ENCODE measurements at places on chromosomes 3 and 15.
A peak's percentile ranks its signal among the peaks of the same experiment; 100 is the strongest.

- no peak for DNase-seq
Measured at GRCh38 chr15:67174446-67174845, 80.0 kb downstream of the AAGAB start.

GRCh38 chr3:46931631-46932331, 44.8 kb downstream of the CCDC12 start:
- no peak for DNase-seq

- no peak for DNase-seq
Measured at GRCh38 chr15:73540161-73540560, 93.0 kb downstream of the NPTN start.

DNA sequence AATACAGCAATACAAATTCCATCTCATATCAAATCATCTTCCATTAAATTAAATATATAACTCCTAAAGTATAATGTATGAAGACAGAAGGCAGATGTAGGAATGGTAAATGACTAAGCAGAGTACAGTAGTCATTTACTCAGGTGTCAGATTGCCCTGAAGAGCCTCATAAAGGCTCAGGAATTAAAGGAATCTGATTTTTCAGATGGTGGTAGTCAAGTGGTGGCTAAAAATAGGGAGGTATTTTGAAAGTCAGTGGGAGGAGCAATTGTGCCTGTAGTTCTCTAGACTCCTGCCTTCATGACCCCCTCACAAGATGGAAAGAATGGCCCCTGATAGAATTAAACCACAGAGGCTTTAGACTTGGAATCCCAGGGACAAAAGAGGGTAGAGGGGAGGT, 142.7 kb upstream of the SYNPR start:
- no peak for DNase-seq

GRCh38 chr15:79068790-79069189, 21.8 kb downstream of the RASGRF1 start:
- DNase-seq = no peak

- no peak for DNase-seq
Measured at GRCh38 chr3:151084893-151085226, 604 bp upstream of the MED12L start.

DNA sequence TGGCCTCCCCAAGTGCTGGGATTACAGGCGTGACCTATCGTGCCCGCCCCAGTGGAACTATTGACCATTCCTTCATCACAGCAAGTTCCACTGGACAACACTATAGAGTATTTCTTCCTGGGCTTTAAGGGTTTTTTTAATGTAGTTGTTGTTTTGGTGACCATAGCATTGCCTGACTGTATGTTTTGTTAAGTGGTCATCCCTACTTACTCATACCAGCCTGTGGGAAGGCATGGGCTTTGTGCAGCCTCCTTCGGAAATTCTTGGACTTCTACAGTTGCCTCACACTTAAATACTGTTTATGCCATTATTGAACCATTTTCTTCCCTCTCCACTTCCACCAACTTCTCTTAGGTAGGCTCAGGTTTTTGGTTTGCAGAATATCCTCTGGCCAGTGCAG, 19.9 kb upstream of the ALPK3 start:
- no peak for DNase-seq

DNA sequence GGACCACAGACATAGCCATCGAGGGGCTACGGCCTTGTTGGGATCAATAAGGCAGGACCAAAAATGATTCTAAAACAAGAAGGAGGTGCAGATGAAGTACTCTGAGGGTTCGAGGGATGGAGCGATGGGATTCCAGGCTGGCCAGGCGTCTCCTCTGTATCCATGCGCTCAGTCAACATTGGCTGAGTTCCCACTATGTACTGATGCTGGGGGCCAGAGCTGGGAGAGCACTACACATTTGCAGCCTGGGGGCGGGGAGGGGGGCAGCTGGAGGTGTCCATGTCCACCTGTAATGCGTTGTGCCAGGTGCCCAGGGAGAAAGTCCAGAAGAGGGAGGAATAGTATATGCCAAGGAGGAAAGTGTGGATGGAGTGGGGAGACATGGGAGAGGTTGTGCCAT, 81.5 kb downstream of the AAGAB start:
- DNase-seq = no peak

DNA sequence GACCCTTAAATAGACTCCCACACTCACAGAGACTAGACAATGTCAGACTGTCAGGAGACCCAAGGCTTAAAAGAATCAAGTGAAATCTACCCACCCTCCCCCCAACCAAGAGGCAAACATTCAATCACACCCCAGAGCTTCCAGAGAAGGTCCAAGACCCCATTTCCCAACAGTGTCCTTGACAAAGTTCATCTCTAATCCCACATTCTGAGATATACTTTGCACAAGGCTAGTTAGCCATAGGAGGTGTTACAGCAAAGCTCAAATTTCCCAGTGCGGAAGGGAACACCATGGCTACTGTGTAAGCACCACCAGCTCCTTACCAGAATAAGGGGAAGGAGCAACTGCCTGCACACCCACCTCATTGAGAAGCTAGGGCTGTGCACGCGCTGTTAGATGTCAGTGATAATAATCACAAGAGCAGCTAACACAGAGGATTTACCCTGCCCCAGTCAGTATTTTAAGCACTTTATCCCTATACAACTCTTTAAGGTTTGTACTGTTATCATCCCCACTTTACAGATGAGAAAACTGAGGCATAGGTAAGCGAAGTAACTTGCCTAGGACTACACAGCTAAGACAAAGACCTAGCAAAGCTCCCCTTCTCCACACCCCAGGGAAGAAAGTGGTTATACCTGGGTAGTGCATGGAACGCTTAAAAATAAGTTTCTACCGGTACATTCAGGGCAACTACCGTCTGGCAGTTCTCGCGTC, 17.3 kb downstream of the SPATA12 start:
- DNase-seq = no peak

GRCh38 chr3:100449214-100449613, 43.2 kb upstream of the TMEM45A start:
- DNase-seq = no peak

DNA sequence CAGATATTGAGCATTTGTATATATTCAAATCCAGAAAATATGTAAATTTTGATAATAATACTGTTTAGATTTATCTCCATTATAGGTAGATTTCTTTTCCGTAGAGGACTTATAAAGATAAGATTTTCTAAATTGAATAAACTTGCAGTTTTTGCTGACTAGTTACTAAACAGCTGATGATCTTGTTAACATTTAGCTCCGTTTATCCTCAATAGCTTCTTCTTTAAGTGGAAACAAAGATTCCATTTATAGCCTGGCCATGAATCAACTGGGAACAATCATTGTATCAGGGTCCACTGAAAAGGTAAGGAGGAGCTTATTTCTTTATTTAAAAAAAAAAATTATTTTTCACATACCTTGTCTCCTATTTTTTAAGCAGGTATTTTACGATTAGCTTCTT, 16.7 kb downstream of the WDR48 start:
- no peak for DNase-seq

DNA sequence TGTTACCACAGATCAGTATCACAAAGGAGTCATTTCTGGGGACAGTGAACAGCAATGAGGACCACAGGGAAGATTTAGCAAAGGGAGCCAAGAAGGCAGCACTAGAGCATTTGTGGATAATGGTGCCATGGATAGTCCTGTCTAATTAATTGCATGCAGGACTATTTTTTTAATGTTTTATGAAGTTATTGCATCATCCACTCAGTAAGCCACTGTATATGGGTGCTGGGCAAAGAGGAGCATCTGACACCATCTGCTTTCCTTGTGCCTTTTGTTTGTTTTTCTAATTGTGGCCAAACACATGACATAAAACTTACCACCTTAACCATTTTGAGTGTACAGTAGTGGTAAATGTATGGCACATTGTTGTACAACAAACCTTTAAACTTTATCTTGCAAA, 301.1 kb upstream of the LRRFIP2 start:
- DNase-seq = no peak

DNA sequence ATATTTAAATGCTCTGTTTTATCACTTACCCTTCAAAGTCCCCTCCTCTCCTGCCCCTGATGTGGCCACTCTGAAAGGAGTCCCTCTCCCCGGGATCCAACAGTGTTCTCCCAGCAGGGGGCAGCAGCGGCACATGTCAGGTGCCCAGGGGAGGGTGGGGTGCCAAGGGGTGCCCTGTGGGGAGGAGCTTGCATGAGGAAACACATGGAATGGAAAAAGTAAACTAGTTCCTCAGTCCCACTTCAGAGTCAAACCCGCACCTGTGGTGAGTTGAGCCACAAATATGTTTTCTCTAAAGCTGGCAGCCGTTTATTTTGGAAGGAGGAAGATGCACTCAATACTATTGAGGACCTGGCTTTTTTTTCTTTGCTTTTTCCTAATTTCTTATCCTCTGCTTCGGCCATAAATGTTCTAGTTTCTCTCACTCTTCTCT, 30.1 kb upstream of the NRROS start:
- DNase-seq = peak; percentile 90

GRCh38 chr15:23854203-23854911, 167.3 kb upstream of the NDN start:
- no peak for DNase-seq

- no peak for DNase-seq
Measured at GRCh38 chr3:87674397-87675161, 384.2 kb downstream of the CGGBP1 start.

DNA sequence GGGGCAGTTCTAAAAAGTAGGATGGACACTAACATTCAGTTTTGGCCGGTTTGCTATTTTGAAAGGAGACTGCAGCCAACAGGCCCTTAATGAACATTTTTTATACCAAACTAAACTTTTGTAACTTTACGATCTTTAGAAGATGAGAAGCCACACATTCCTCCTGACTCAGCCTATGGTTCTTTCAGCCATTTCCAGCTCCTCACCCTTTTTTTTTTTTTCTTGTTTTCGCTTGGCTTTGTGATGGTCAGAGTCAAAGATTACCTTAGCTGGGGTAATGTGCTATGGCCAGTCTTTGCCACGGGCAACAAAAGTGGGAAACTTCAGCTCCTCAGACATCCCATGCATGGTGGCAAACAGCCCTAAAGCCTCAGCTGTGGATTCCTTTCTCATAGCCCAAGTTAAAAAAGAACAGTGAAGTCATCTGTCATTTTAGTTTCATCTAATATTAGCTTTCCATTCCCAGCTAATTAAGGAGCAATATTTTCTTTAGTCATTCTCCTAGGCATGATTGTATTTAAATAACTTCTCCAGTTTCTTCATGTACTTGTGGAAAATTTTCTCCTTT, 368.7 kb downstream of the MFSD1 start:
- DNase-seq = no peak

DNA sequence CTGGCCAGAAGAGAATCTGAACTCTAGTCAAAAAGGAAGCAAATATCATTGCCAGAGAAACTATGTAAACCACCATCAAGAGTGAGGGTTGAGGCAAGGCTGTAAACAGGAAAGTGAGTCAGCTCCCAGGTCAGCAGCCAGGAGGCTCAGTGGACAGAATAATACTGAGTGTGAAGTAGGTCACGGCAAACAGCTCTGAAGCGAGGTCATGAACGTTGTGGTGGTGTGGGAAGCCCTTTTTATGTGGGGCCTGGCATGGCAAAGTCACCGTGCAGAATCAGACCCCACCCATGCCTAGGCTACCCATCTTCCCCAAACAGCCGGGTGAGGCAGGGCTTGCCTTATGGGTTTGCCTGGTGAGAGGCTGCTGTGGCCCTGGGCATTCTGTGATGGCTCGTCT, 43.9 kb downstream of the THBS1 start:
- DNase-seq = peak; percentile 53

GRCh38 chr3:158935846-158936245, 134.0 kb downstream of the MFSD1 start:
- DNase-seq = no peak

- DNase-seq = no peak
Measured at GRCh38 chr3:71578054-71578751, 5.3 kb downstream of the FOXP1 start.

- DNase-seq = no peak
Measured at GRCh38 chr3:16298891-16299290, 33.9 kb downstream of the OXNAD1 start.

GRCh38 chr3:74617776-74618175, 3.3 kb upstream of the CNTN3 start:
- no peak for DNase-seq

- DNase-seq = no peak
Measured at GRCh38 chr15:94327356-94327936, 96.1 kb downstream of the MCTP2 start.

Measured in activated naive CD8-positive, alpha-beta T cell treated with anti-CD3 and anti-CD28 coated beads for 36 hours (primary cell).